AG10803 (cell line): ENCODE measurements at places on chromosomes 3 and 15.

GRCh38 chr15:32893421-32893820 lies 175.6 kb downstream of the GREM1 start:
- DNase-seq, result peak; percentile 73

DNA sequence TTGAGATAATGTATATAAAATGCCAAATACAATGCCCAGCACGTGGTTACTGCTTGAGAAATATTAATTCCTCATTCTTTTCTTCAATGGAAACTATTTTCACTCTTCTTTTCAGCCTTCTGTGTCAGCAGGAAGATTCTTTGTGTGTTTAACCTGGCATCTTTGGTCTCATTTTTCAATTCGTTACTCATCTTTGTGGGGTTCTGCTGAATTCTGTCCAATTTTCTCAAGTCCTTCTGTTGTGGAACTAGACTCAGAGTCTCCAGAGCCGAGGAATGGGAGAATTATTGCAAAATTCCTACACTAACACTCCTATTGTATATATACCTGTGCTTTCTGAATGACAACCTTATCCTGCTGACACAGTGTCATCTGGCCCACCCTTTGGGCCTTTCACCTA lies 96.8 kb upstream of the RGMA start:
- no peak for DNase-seq

- DNase-seq, result no peak
Observed at GRCh38 chr3:10334042-10334441, 13.1 kb upstream of the SEC13 start.

GRCh38 chr15:99850517-99850916 lies 117.3 kb upstream of the LYSMD4 start:
- peak; percentile 2 for DNase-seq

GRCh38 chr3:47096959-47097358 lies 67.0 kb downstream of the SETD2 start:
- DNase-seq, result peak; percentile 68

- no peak for DNase-seq
Observed at GRCh38 chr15:60899322-60899966, 329.7 kb downstream of the RORA start.

DNA sequence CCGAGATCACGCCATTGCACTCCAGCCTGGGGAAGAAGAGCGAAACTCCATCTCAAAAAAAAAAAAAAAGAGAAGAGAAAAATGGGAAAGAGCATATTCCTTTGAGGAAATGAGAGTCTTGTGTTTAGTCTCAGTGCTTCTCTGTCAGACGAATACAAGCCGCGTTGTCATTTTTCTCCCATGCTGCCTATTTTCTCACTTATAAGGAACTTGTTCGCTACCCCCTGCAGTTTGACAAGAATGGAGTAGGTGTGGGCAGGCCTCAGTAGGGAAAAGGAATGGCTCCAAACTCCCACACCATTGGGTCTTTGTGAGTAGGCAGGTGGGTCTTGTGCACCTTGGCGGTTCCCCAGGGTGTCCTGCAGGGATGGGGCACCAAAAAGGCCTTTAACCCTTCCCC lies 6.5 kb downstream of the GPR160 start:
- DNase-seq, result no peak

- DNase-seq, result no peak
Observed at GRCh38 chr3:172167892-172168648, 128.7 kb downstream of the FNDC3B start.

DNA sequence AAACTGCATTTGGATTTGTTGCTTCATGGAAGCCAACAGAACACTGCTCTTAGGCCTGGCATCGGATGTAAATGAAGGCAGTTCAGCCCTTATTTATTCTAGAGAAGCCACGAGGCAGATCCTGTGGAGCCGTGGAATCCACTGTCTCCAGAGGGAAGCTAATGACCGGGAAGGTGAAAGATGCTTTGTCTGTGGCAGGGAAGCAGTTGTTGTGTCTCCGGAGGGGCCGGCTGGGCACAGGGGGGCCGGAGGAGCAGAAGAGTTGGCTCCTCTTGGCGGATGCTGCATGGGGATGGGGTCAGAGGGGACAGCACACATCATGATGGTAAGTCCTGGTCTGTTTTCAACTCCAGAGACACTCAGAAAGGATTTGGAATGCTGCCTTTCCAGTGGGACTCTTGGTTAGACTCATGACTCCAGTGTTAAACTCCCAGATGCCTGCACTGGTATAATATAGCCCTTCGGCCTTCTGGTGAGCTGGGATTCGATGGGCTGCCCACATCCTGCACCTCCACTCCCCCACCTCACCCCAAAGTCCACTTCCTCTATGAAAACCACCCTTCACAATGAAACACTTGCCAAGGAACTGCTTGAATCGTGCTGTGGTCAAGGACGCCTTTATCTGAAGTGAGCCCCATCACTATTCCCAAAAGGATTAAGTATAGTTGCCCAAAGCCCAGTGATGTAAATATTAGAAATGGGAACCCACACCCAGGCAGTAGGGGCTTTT lies 33.6 kb downstream of the TPM1 start:
- no peak for DNase-seq

DNA sequence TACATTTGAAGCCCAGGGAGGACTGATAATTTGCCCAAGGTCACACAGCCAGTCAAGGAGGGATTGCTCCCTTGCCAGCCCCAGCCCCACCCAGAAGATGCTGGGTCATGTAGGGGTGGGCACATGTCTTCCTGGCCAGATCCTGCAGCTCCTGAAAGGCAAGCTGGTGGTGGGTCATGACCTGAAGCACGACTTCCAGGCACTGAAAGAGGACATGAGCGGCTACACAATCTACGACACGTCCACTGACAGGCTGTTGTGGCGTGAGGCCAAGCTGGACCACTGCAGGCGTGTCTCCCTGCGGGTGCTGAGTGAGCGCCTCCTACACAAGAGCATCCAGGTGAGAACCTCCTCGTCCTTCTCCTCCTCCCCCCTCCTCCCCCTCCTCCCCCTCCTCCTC lies 13.2 kb downstream of the ISG20 start:
- no peak for DNase-seq

- no peak for DNase-seq
Observed at GRCh38 chr3:166697495-166697894, 682.6 kb downstream of the ZBBX start.

DNA sequence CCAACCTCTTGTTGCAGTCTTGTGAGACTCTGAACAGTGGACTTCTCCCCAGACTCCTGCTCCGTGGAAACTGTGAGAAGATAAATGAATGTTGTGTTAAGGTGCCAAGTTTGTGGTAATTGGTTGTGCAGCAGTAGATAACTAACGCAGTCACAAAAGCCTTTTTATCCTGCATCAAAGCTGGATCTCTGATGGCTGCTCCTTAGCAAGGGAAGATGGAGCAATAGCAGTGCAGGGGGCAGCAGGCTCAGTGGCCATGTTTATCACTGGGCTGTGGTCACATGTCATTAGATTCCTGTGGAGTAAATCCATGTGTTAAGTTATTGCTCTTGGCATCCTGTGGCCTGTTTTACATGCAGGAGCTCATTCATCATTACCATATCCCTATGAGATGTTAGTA lies 13.5 kb downstream of the CMTM7 start:
- peak; percentile 36 for DNase-seq

DNA sequence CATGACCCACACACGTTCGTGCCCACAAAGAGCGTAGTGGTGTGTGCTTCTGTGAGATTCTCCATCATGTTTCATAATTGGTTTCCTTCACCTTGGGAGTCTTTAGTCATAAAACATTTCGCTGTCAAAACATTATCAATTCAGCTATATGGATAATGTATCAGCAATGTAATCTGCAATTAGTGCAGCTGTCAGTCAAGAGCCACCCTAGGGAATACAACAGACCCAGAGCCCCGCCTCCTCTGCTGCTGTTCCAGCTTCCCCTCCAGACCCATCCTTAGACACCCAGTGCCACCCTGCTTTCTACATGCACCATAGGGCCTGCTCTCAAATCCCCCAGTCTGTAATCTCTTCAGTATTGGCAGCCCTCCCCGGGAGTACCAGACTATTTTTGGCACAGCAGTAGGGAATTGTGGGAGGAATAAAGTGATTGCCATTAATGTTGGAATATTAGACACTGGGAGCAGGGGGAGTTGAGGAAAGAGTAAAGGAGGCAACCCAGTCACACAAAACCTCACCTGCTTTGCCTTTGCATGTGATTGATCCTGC lies 31.5 kb upstream of the C3orf80 start:
- DNase-seq, result no peak

- no peak for DNase-seq
Observed at GRCh38 chr15:91922646-91923547, 69.4 kb downstream of the SLCO3A1 start.

DNA sequence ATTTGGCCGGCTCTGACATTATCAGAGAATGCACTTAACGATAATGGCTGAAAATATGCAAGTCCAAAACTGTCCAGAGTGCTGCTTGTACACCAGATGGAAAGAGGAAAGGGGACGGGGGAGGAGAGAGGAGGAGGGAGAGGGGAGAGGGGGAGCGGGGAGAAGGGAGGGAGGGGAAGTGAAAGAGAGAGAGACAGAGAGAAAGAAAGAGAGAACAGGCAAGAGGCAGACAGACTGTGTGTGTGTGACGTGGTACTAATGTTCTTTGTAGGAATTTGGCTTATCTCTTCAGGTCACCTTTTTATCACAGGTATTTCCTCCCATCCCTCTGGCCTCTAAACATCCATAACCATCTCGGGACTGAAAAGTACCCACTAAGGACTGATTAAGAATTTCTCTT lies 75.1 kb upstream of the LMOD3 start:
- DNase-seq, result no peak

- no peak for DNase-seq
Observed at GRCh38 chr3:120451272-120451761, 525 bp upstream of the FSTL1 start.

- no peak for DNase-seq
Observed at GRCh38 chr15:49573421-49573820, 47.2 kb downstream of the FAM227B start.

DNA sequence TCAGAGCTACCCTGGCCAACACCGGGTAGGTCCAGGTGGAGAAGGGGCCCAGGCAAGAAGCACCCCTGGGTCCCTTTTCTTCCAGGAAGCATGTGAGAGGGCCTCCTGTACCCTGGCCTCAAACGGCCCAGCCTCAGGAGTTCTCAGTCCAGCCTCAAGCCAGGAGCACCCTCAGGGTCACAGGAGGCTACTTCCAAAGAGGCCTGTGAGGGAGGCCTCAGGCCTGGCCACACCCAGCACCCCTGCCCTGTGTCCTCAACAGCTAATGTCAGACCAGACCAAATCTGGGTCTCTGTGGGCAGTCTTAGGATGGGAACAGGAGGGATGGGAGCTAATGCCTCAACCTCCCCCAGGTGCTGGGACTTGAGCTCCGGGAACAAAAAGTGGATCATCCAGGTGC lies 23.5 kb downstream of the PTH1R start:
- no peak for DNase-seq

GRCh38 chr3:167840247-167840646 lies 104.7 kb downstream of the SERPINI1 start:
- DNase-seq, result no peak

DNA sequence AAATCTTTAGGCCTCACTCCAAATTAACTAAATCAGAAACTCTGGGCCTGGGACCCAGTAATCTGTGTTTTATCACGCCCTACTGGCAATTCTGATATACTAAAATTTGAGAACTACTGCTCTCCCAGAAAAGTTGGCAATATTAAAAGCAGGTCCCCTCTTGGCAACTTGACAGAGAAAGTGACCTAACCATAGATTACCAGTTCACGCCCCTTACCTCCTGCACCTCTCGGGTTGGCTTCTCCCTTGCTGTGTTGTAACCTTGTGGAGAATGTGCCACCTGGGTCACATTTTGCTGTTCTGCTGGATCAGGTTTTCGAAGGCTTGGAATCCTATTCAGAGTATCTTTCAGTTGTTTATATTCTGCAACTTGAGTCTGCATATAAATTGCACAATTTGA lies 59.1 kb downstream of the GOLIM4 start:
- no peak for DNase-seq

GRCh38 chr15:55257012-55257670 lies 32.5 kb downstream of the RAB27A start:
- DNase-seq, result no peak

- DNase-seq, result no peak
Observed at GRCh38 chr3:141537856-141538255, 51.0 kb downstream of the RASA2 start.

- DNase-seq, result no peak
Observed at GRCh38 chr15:58311556-58311955, 120.2 kb upstream of the LIPC start.

DNA sequence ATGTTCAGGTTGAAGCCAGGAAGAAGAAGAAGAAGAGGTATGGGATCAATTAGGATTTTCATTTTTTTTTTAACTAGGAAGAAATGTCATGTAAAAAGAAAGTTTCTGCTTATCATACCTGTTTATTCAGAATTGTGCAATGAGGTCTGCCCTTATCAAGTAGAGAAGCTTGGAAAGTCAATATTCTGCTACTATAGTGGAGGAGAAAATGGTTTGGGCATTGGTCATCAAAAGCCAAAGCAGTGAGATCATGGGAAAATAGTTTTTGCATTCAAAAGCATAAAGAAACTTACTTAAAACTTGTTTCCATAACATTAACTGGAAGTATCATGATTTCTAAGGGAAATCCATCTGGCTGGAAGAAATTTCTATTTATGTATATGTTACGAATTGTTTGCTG lies 1239.2 kb downstream of the NSUN3 start:
- no peak for DNase-seq

DNA sequence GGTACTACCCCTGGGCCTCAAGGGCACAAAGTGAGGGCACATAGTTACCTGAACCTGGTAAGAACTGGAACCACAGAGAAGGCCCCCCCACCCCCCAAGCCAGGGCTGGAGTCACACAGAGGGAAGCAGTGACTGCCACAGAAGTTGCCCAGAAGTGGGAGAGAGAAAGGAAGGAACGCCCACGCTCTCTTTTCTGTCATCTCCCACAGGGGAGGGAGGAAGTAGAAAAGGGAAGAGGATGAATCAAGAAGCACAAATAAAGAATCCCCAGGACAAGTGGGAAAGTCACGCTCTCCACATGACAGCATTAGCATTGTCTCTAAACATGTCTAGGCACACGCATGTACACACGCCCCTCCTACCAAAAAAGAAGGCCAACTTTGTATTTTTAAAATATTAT lies 114.7 kb upstream of the FRMD4B start:
- DNase-seq, result no peak

DNA sequence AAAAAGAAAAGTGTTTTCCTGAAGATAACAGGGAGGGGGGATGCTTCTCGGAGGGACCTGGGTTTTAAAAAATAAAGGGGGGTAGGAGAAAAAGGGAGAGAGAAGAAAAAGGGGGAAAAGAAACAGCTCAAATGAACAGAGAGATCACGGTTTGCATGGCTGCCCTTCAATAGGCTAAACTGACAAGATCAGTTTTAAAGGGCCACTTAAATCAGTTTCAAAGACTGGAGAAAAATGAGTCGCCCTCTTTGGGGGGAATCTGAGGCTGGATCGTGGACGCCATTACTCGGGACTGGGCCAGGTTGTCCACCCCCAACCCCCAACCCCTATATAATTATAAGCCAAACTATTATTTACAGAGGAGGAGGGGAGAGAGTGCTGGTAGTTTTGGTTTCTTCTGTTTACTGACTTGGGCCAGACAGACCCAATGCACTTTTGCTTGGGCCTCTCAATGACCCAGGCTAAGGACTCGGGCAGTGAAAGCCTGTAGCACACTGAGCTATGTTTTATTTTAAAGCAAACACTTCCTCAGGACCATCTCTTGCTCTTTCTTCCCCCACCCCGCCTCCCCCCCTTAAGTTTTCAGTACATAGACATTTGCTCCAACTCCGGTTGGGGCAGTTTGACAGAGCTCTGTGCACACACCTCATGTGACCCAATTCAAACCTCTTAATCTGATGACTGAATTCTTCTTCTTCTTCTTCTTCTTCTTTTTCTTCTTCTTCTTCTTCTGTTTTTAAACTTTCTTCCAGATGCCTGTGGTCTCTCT lies 6.3 kb downstream of the NR2F2 start:
- no peak for DNase-seq

- DNase-seq, result no peak
Observed at GRCh38 chr3:142625153-142625440, 28.9 kb downstream of the PLS1 start.
